Daoy (cell line): ENCODE measurements at places on chromosomes 7 and 10. TPM values are rescaled to one million over a fixed set of nuclear protein-coding genes. Genes with fewer than 3 reads are reported as not detected.

DNA sequence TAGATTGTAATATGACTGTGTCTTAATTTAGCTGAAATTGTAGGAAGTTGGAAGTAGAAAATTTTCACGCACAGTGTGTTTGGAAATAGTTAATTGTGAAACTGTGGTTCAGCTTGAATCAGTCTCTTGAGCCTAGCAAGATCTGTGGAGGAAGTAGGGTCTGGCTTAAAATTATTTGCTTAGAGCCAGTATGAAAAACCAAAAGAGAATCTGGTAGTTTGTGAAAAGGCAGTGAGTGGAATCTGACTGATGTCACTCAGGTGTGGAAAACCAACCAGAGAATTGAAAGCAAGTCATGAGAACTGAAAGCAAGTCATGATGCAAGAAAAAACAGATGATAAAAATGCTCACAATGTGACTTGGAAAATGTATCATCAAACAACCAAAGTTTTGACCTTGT lies 11.5 kb downstream of the LIPJ start:
- DNase-seq: no peak

DNA sequence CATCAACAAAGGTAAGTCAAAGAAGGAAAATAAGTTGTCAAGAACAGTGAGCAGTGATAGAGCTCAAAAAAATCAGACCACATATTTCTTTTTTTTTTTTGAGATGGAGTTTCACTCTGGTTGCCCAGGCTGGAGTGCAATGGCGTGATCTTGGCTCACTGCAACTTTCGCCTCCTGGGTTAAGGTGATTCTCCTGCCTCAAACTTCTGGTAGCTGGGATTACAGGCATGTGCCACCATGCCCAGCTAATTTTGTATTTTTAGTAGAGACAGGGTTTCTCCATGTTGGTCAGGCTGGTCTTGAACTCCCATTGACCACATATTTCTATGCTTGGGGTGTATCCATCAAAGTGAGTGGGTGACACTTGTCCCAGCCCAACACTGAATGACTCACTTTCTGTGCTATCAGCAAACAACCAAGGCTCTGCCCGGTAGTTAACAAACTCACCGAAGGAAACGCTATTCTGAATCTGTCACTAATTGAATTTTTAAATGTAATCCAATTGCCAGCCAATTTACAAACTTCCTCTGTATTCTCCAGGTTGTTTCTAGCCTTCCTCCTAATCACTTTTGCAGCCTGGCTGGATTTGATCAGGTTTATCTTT lies 19.6 kb upstream of the SMNDC1 start:
- peak; percentile 31 for DNase-seq

DNA sequence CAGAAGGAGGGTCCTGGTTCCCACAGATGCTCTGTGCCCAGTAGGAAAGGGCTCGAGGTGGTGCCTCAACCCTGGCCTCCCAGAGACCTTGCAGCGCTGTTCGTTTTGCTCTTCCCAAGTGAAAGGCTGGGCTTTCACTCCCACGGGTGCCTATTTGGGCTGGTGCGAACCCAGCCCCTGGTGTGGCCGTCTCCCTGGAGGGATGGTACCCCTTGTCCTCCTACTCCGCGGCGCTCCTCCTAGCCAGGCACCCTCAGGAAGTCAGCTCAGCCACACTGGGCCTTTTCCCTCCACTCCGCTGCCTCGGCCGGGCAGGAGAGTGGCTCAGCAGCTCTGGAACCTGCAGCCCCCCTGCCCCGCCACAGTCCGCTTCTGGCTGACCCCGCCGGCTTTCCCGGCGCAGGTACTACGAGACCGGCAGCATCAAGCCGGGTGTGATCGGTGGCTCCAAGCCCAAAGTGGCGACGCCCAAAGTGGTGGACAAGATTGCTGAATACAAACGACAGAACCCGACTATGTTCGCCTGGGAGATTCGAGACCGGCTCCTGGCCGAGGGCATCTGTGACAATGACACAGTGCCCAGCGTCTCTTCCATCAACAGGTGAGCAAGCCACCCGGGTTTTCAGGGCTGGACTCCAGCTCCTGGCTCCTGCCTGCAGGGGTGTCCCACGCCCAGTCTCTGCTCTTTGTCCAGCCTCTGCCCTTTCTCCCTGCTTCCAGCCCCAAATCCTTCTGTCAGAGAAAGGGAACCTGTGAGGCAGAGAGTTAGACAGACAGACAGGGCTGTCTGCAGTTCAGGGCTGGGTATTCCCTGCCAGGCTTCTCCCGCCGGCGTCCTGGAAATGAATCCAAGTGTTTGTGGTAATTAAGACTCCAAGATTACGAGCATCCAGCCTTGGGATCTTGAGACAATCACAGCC lies 5.2 kb downstream of the PAX2 start:
- no peak for DNase-seq

GRCh38 chr10:128751284-128751683 lies 625.1 kb upstream of the MKI67 start:
- peak; percentile 93 for DNase-seq

DNA sequence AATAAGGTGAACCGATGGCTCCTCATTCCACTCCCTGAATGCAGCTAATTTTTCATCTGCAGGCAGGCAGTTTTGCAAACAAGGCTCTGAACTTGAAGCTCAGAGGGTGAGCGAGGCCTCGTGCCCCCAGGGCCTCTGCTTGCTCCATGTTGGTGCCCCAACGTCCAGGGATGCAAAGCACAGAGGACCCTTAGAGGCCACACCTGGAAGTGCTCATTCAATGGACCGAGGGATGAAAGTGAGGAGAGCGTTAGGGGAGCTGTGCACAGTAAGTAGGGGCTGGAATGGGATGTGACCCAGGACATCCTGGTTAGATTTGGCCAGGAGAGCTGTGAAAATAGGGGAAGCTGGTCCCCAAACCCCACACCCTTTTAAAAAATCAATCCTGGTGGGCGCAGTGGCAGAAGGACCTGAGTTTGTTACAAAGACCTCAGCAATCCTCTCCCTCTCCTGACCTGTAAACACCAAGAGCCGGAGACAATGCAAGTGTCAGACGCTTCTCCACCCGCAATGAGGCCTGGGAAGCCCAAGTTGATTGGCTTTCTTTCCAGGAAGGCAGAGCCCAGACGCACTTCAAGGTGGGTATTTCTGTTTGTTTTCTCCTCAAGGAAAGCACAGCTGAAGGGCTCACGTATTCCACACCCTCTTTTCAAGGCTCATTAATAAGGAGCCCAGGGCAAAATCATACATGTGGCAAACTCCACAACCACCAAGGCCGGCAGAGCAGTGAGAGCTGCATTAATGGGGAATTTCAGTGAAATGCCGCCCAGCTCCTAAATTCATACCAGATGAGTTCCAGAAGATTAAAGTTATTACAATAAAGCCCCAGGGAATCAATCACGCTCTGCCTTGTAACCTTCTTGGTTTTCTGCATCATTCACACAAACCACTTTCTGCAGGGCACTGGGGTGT lies 14.1 kb upstream of the CXCL12 start:
- DNase-seq: no peak

GRCh38 chr10:79196470-79197461 lies 128.0 kb downstream of the ZMIZ1 start:
- DNase-seq: peak; percentile 59

GRCh38 chr7:98733036-98733435 lies 116.0 kb downstream of the NPTX2 start:
- peak; percentile 84 for DNase-seq

- DNase-seq: no peak
Observed at GRCh38 chr7:134827889-134828288, 48.5 kb downstream of the CALD1 start.

- DNase-seq: peak; percentile 5
Observed at GRCh38 chr7:26937939-26938623, 73.7 kb upstream of the SKAP2 start.

DNA sequence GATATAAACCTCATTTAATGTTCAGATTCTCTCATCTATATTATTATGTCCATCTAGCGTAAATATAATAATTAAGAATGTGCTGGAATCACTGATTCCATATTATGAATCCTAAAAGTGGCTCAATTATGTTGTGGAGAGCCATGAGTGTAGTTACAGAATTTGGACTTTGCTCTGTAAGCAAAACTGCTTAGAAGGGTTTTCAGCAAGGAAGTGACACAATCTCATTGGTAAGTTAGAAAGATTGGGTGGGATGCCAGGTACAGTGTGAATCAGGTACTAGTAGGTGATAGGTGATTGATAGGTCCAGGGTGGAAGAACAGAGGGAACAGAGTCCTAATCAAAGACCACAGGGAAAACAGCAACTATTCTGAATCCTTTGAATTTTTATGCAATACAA lies 74.9 kb upstream of the ABLIM1 start:
- DNase-seq: no peak

DNA sequence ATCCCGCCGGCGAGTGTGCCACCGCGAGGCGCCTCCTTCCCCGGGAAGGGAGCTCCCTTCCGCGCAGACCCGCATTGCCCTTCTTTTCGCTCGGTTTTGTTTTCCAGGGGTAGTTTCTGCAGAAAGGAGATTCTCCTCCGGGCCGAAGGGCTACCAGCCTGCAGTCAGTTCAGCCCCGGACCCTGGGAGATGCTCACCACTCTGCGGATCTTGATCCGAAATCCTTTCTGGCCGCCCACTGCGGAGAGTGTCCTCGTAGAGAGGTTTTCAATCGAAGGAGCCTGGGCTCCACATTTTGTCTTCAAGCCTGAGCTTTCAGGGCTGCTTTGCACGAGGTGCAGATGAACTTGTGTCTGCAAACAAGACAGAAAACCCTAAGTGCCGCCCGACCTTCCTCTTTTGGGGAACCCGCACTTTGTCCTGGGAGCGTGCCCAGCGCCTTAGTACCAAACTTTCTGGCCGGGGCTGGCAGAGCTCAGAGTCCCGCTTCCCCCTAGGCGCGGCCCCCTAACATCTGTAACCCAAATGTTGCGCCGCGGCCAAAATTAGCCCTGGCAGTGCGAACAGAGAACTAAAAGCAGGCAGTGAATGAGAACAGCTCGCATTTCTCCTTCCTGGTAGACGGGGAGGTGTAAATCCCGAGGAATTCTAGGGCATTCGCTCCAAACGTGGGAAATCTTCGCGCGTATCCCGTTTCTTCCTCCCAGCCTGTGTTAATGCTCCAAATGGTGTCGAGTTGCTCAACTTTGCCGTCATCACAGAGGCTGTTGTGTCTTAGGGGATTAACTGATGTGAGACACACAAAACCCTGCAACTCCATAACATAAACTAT lies 6.7 kb upstream of the EN2 start:
- DNase-seq: no peak

GRCh38 chr7:156765901-156766656 lies 125.5 kb downstream of the RNF32 start:
- DNase-seq: no peak

DNA sequence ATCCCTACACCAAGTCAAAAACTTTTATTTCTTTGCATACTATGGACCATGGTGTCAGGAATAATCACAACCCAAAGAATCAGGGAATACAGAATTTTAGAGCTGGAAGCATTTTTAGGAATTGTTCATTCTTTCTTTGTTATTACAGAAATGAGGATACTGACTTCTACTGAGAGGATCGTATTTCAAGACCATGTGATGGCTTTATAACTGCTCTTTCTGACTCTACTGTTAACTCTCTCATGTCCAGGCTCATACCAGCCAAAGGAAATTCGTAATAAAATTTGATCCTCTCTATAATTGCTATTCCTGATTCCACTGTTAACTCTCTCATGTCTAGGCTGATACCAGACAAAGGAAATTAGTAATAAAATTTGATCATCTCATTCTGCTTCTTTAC lies 1050.9 kb upstream of the C7orf33 start:
- DNase-seq: no peak

DNA sequence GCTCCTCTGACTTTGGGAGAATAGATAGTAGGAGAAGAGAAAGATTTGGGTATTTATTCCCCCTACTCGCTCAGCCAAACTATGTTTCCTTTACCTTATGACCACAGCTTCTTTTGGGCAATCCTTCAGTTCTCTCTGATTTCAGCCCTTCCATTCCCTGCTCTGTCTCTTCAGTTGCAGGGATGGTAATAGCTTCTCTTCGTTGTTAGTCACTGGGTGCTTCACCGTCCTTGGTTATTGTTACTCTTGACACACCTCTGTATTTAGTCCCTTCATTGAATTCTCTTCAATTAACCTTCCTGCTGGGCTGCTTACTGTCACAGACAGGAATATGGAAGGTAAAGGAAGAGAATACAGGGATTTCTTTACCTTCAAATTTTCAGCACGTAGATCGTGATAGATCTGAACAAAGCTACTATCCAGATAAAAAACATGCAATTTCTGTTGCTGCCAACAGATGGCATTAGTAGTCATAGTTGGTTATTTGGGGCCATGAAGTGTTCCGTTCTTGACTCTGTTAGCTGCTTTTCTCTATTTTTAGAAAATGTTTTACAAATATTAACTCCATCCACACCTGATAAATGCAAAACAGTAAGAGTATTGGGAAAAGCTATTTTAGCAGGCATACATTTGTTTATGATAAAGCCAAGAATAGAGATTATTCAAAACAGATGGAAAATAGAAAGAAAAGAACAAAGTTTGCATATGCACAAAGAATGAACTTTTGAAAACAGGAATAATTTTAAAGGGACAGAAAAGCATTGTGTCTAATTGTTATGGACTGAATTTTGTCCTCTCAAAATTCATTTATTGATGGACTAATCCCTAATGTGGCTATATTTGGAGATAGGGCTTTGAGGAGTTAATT lies 14.0 kb upstream of the PTTG1IP2 start:
- peak; percentile 31 for DNase-seq

DNA sequence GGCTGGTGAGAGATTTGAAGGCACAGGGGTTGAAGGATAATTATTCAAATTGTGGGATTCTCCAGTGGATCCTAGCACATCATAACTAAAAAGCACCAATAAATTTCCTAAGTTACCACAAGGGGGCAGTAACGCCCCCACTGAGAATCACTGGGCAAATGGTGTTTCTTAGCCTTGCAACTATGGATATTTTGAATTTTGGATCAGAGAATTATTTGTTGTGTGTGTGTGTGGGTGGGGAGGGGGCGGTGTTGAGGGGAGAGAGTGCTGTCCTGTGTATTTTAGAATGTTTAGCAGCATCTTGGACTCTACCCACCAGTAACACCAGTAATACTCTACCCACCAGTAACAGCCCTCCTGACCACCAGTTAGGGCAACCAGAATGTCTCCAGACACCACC lies 63.3 kb upstream of the PRKG1 start:
- peak; percentile 22 for DNase-seq

DNA sequence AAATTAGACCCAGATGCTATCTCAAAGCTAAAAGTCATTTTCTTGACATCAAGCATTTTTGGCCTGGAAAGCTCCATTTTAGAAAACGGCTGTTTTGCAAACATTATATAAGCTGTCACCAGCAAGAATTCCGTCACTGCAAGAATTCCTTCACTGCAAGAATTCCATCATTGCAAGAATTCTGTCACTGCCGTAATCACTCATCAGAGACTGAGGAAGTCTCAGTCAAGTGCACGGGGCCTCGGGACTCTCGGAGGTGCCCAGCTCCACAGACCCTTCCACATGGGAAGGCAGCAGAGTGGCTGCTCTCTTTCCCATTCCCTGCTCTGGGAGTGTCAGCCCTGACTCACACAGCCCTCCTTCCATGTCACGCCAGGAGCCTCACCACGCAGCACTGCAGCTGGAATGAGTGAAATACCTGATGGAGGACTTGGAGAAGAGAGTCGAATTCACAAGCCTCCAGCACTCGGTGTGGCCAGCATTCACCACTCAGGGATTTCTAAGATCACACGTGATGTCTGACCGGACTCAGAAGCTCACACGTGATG lies 168.3 kb downstream of the PTPRN2 start:
- DNase-seq: no peak

Gene MRC1
- total RNA-seq: not detected in 2 replicates

Gene PON1
- not detected in 2 replicates for total RNA-seq

Gene SH3PXD2A
- 3.4 and 4.1 TPM in 2 replicates for total RNA-seq

Gene HPSE2
- 0.06 and 0.54 TPM in 2 replicates for total RNA-seq

Gene ANLN
- total RNA-seq: 460 and 468 TPM in 2 replicates

Gene FGF8
- not detected in 2 replicates for total RNA-seq

Gene PIK3AP1
- total RNA-seq: 2.1 and 2.7 TPM in 2 replicates

Gene KCP
- total RNA-seq: 0.06 and 0.48 TPM in 2 replicates
